Fibroblast of skin of left quadriceps (primary cell): ENCODE measurements at places on chromosomes 13 and 19.

DNA sequence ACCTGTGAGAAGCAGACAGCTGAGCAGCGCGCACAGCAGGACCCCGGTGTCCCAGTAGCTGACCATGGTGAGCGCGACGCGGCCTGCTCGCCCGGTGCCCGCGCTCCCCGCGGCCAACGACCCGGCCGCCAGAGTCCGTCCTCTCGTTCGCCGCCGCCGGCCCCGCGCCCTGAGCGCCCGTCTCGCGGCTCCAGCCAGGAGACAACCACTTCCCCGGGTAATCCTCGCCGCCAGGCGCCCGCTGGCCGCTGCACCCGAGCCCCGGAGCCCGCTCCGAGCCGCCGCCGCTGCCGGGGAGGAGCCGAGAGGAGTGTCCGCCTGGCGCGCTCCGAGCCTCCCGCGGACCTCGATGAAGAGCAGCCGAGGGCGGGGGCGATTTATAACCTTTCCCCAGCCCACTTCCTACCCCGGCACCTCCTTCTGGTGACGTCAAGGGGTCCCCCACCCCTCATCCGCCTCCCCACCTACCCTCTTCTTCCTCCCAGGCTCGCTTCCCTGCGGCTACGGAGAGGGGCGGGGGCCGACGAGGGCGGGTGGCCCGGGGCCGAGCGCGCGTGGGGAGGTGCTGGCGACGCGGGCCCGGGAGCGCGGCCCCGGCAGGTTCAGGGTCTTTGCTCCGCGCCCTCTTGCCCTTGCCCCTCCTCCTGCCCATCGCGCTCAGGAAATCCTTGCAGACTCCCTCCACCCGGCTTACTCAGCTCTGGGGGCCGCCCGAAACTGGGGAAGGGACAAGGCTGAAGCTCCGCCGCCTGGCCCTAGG lies at the start of gene FLT1:
FLT1 (minus strand) TSS at position 351 of the 760 bp plus-strand sequence; CDS start at position 66, 285 bp downstream.
- DNase-seq = no peak

- DNase-seq = no peak
Measured at GRCh38 chr13:111505175-111505777, 184.8 kb downstream of the TEX29 start.

DNA sequence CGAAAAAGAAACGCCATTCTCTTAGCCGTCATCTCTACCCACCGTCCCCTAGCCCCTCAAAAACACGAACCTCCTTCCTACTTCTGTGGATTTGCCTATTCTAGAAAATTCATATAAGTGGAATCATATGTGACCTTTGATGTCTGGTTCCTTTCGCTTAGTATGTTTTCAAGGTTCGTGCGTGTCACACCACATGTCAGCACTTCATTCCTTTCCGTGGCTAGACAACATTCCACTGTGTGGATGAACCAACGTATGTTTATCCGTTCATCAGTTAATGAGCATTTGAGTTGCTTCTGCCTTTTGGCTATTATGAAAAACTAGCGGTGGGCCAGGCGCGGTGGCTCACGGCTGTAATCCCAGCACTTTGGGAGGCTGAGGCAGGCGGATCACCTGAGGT lies 14.0 kb upstream of the PPP1R12C start:
- DNase-seq = peak; percentile 64

DNA sequence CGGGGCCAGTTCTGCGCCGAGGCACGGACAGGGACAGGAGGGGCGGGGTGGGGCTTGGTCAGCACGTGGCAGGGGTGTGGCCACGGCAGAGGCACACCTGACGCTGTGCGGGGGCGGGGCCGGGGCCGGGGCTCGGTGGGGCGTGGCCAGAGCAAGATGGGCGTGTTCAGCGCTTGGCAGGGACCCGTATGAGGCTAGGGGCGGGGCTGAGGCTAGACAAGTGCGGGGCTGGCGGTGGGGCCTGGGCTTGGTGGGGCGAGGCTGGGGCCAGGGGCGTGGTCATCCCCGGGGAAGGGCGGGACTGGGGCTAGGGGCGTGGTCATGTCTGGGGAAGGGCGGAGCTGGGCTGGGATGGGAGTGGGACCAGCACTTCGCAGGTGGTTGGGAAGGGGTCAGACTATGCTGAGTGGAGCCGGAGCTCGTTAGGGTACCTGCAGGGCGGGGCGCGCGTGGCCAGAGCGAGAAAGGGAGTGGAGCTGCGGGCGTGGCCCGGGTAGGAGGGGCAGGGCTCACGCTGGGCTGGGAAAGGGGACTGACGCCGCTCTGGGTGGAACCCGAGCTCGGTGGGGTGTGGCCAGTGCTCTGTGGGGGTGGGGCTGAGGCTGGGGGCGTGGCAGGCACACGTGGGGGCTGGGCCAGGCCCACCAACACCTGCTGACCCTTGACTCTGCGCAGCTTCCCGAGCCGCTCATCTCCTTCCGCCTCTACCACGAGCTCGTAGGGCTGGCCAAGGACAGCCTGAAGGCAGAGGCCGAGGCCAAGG lies 12.8 kb downstream of the POLR2E start:
- no peak for DNase-seq

DNA sequence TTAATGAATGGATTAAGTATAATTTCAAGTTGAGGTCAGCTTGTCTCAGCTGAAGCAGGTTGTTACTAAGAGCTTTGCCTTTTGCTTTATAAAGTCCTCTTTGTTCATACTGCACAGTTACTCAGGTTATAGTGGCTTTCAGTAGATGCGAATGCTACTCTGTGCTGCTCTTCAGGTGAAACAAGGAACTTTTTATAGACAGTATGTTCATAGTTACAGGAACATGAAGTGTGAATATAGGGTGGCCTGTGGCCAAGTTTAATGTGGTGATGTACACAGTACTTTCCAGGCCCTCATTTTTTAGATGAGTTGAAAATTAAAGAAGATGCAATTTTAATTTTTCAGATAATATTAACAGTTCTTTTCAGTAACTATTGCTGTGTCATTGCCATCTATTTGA lies 20.8 kb downstream of the SUGT1 start:
- DNase-seq = no peak

DNA sequence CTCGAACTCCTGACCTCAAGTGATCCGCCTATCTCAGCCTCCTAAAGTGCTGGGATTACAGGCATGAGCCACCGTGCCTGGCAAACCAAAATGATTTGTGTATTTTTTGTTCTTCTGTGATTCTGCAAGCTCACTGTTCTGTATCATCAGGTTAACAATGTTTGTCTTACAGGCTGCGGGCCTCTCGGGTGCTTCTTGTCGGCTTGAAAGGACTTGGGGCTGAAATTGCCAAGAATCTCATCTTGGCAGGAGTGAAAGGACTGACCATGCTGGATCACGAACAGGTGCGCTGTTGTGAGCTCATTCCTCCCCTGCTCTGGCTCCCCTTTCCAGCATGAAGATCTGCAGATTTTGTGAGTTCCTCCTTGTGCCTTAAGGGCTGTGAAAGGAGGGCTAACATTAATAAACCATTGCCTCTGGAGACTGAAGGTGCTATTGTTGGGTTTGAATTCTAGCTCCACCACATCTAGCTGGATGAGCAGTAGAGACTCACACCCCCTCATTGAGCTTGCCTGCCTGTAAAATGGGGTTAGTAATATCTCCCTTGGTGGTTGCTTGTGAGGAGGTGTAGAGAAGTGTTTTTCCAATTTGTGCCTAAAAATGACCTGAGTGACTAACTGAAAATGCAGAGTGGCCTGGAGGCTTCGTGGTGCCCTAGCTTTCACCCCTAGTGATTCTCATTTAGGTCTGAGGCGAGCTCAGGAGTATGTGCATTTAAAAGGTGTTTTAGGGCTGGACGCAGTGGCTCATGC lies 12.9 kb downstream of the SAE1 start:
- no peak for DNase-seq

DNA sequence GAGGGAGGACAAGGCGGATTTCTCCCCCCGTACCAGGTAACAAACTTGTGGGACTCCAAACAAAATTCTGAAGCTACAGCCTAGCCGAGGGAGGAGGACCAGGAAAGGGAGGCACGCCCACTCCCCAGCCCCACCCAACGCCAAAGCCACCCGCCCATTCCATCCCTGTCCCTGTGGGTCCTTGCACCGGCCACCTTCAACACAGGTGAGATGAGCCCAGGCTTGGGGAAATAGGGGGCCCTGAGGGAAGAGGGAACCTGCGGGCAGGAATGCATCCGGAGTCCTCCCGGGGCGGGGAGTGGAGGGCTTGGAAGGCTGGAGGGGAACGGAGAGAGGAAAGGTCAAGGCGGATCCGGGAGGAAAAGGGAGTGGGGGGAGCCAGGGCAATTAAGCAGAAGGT lies at the start of gene BEST2:
BEST2 (plus strand) TSS at position 157 of the 400 bp plus-strand sequence. CDS start 802 bp downstream, outside the sequence.
- no peak for DNase-seq

- DNase-seq = no peak
Measured at GRCh38 chr19:23346696-23347095, 48.6 kb downstream of the ZNF91 start.

DNA sequence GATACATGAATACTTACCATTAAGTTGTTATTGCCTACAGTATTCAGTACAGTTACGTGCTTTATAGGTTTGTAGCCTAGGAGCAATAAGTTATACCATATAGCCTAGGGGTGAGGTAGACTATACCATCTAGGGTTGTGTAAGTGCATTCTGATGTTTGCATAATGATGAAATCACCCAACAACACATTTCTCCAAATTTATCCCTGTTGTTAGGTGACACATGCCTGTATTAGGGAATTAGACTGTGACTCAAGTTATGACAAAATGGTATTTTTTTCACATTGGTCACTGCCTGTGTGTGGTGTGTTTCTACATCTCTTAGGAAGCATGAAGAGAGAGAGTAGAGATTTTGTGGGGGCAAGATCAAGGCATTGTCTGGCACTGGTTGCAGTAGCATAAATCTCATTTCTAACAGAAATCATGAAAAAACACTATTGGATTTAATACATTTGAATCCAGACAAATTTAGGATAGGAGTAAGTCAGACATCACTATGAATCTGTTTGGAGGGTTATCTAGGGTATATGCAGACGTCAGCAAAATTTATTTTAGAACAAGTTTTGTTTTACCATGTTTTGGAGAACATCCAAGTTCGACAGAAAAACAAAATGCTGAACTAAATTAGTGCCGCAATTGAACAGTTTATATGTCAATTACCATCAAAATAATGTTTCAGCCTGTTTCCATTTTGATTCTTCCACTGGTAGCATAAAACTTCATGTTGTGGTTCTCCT lies 332.1 kb downstream of the LMO7 start:
- peak; percentile 17 for DNase-seq

DNA sequence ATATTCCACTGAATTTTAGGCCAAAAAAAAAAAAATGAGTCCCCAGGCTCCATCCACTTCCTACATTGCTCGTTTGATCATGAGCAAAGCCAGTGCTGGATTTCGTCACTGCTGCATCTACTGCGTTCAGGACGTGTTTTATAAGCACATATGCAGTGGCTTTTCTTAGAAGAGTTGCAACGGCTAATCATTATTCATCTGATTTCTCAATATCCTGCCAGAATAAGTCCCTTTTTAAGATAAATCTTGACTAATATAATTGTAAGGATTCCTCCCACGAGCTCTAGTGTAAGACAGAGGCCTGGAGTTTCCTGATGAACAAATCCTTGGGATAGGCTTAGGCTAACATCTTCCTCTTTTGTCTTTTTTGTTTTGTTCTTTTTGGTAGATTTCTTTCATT lies 19.5 kb downstream of the FAM124A start:
- no peak for DNase-seq
